SW 1271 (cell line): ENCODE measurements at places on chromosomes 5 and 9.
A peak's percentile ranks its signal among the peaks of the same experiment; 100 is the strongest.

DNA sequence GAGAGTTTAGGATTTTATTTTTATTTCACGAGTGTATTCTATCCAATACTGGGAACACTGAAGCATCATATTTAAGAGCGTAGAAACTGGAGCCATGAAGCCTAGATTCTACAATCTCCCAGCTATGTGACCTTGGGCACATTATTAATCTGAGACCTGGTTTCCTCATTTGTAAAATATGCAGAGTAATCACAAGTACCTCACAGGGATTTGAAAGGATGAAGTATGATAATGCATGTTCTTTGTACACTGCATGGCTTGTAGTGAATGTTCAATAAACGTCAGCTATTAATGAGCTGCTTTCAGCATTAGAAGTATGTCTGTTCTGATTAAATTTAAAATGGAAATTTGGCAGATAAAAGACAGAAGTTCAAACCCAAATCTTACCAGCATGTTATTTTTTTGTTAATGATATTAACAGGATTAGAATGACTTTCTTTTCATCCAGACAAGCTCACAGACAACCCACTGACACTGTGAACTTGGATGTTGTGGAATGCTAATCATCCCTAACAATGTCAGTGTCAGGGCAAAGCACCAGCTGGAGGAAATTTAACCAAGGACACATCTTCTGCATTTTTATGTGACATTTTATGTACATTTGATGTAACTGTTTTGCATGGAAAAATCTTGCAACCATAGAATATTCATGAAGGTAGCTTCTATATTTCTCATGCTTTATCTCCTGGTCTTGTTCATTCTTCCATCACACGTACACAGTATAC lies 27.1 kb upstream of the CTXN3 start:
- no peak for DNase-seq

- DNase-seq: no peak
These were observed 22.0 kb upstream of the FREM1 start for GRCh38 chr9:14932231-14932630.

GRCh38 chr5:168319774-168320173 lies 28.3 kb downstream of the WWC1 start:
- DNase-seq: no peak

GRCh38 chr5:90477073-90477472 lies 2.4 kb downstream of the POLR3G start:
- DNase-seq: no peak

GRCh38 chr5:14264605-14265316 lies 121.6 kb downstream of the TRIO start:
- peak; percentile 93 for DNase-seq

DNA sequence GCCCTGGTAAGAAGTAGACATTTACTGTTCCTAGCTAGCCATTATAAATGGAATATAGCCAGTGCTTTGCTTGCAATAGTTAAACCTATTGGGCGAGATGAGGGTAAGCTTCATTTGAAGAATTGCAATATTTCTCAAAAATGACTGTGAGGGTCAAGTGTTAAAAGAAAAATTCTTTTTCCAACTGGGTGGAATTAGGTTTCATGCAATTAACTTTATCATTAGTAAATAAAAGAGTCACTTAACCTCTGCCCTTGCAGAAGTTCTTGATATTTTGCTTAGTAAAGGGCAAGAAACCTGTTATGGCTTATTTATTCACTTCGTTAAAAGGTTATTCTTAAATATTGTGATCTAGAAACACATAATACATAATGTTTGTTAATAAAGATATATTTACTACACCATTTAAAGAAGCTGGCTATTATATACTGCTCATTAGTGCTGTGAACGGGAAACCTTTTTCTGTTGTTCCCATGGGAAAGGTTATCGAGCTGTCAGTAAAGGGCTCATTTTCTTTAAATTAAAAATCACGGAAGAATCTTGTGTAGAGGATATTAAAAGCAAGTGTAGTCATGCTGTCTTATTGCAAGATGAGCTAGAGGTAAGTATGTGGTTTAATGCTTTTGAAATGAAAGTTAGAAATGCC lies 370.5 kb downstream of the CSNK1G3 start:
- DNase-seq: no peak

DNA sequence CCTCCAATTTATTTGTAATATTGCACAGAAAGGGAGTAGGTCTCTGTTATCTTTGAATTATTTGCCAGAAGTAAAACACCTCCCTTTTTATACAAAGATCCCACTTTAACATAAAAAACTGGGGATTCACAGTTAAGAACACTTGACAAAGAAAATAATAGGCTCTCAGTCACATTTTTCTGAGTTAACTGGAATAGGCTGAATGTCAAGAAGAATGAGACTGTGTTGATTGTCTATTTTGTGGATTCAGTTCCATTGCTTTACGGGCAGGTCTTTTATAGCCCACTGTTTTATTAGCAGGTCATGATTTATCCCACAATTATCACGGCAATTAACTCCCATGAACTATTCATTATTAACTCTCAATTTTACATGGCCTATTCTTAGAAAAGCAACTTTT lies 427.4 kb downstream of the CTNND2 start:
- DNase-seq: no peak

DNA sequence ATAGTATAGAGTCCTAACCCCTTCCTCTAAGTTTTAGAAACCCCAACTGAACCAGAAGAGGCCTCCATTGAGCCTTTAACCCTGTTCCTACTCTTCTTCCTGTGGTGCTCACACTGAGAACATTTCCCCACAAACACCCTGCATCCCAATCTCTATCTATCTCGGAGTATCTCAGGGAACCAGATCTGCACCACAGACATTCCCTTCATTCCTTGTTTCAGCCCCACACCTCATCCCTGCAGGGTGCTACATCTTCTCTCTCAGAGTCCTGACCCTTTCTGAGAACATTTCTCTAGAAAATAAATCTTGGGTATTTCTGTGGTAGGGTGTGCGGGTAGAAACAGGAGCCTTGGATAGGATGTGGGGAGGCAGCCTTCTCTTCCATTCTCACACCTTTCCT lies 507.8 kb downstream of the PDE4D start:
- no peak for DNase-seq
